Right ventricle myocardium inferior (tissue), 1 donor: ENCODE measurements at places on chromosomes 2 and 18. TPM values are rescaled to one million over a fixed set of nuclear protein-coding genes. Genes with fewer than 3 reads are reported as not detected.

- no peak for DNase-seq
These were observed 48.5 kb upstream of the DTNA start for GRCh38 chr18:34661464-34662087.

DNA sequence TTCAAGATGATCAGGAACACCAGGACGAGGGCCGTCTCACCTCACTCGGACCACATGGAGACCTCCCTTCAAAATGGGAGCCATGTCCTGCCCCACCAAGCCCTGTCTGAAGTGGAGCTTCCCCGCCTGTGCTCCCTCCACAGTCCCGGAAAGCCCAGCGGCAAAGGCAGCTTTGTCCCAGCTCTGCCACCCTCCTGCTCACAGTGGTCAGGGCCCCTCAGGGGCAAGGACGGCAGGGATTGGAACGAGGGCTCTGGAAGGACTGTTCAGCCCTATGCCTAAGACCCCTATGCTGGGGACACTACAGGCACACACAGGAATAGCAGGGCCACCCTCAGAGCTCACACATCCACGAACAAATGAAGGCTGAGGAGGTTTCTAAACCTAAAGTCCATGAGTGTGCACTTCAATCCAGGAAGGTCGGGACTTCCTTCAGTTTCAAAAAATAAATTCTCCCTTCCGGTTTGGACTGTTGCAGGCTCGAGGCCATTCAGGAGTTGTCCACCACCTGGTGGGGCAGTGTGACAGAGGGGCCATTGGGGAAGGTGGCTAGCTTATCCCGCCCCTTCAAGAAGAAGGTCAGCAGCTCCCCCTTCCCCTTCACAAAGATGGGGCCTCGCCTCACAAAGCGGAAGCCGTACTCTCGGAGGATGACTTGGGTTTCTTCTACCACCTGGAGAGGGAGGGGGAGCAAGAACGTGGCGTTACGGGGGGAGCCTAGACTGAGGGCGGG, 26.4 kb downstream of the CENPO start:
- no peak for DNase-seq

DNA sequence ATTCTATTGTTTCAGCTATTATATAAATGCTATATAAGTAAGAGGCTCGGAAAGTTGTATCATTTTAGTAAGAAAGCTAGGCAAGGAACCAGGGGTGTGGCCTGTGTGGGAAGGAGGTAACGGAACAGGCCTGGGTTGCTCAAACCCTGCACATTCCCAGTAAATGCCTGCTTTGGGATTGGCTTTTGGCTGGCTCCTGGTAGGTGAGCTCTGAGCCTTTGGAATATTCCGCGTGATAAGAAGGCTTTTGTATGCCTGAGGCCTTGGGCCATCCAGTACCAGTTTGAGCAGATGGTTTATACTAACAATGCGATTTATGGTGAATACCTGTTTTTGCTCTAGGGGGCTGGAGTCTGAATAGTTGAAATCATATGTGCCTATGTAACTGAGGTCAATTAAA, 42.6 kb upstream of the CDH20 start:
- no peak for DNase-seq

GRCh38 chr2:20423359-20423758, 23.5 kb upstream of the RHOB start:
- DNase-seq: no peak

- no peak for DNase-seq
These were observed 25.0 kb downstream of the SERPINB8 start for GRCh38 chr18:63994783-63995399.

- DNase-seq: no peak
These were observed 803 bp upstream of the FIGN start for GRCh38 chr2:163736433-163737189.

DNA sequence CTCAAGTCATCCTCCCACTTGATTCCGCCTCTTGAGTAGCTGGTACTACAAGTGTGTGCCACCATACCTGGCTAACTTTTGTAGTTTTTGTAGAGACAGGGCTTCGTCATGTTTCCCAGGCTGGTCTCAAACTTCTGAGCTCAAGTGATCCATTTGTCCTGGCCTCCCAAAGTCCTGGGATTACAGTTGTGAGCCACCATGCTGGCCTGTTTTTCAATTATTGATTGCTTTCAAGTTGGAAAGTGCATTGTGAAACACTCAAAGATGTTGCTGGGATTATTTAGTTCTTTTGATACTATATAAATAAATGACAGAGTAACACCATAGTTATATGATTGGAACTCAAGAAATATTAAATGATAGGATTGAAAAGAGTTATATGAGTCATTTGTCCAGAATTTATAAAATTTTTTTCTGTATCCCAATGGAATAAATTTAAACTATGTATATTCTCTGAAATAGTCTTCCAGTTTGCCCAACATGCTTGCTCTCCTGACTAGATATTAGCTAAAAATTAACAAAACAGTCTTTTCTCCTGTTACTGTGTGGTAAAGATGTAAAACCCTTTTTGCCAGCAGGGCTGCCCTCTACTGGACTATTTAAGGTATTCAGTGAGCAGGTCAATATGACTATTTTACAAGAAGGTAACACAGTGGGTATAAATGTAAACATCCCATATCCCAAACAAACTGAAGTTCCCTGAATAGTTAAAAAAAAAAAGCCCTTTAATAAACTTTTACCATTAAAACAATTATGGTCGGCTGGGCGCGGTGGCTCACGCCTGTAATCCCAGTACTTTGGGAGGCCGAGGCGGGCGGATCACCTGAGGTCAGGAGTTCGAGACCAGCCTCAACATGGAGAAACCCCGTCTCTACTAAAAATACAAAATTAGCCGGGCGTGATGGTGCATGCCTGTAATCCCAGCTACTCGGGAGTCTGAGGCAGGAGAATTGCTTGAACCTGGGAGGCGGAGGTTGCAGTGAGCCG, 42.7 kb downstream of the ACSL3 start:
- DNase-seq: peak; percentile 62

DNA sequence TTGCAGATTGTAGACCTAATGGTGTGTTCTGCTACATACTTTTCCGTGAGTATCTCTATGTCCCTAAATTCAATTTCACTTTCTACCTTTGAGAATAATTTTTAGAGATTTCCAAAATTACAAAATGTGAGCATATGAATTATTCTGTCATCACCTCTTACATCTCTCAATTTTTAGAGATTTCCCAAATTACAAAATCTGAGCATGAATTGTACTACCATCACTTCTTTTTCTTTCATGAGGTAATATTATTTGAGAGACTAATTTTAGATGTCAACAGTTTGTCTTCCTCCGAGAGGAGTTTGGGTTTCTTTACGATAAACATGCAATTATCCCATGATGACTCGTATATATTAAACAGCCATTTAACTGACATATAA, 32.1 kb downstream of the INSIG2 start:
- DNase-seq: no peak

GRCh38 chr18:12324991-12325725, 17.1 kb downstream of the TUBB6 start:
- DNase-seq: peak; percentile 63

DNA sequence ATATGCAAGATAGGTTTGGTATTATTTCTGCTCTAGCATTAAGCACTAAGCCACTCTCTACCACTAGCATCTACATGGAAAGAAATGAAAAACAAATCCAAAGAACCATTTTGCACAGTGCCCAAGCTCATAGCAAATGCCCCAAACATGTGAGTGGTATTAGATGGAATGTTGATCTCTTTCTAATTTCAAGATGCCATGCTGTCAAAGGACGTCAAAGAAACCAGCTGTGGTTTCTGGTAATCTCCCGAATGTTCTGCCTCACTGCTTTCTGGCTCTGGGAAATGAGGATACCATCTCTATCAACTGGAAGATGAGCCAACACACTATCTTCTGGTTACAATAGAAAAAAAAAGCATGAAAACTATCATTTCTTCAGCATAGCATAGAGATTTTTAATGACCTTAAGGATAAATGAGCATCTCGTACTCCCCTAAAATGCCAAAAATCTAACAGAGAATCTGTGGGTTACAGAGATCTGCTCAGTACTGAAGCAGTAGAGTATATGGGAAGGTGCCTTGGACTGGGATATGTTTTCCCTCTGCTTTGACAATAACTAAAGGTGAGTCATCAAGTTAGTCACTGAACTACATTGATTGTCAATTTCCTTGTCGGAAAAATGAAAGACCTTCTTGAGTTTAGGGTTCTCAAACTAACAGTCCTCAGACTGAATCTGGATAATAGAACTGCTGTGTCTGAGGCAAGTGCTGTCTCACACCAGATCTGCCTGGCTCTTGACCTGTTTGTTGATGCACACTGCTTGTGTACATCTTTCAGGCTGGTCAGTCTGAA, 244.8 kb upstream of the NCKAP5 start:
- DNase-seq: no peak

GRCh38 chr2:239499726-239500573, 99.1 kb upstream of the HDAC4 start:
- DNase-seq: peak; percentile 57

GRCh38 chr2:200077838-200078237, 122.5 kb downstream of the MAIP1 start:
- no peak for DNase-seq

DNA sequence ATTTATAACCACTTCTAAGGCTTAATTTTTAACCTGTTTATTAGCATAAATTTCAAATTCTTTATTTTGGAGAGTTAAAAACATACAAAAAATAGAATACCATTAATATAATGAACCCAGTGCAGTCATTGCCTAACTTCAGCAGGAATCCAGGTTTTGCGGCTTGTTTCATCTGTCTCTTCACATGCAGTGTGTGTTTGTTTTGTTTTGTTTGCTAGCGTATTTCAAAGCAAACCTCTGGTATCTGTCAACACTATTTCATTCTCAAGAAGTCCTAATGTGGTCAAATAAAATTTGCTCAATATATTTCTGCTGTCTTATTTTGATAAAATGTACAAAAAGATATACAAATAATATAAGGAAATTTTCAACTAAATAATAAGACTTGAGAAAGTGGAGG, 328.5 kb downstream of the AGPS start:
- no peak for DNase-seq

- no peak for DNase-seq
These were observed 216.6 kb downstream of the HNMT start for GRCh38 chr2:138180692-138181386.

DNA sequence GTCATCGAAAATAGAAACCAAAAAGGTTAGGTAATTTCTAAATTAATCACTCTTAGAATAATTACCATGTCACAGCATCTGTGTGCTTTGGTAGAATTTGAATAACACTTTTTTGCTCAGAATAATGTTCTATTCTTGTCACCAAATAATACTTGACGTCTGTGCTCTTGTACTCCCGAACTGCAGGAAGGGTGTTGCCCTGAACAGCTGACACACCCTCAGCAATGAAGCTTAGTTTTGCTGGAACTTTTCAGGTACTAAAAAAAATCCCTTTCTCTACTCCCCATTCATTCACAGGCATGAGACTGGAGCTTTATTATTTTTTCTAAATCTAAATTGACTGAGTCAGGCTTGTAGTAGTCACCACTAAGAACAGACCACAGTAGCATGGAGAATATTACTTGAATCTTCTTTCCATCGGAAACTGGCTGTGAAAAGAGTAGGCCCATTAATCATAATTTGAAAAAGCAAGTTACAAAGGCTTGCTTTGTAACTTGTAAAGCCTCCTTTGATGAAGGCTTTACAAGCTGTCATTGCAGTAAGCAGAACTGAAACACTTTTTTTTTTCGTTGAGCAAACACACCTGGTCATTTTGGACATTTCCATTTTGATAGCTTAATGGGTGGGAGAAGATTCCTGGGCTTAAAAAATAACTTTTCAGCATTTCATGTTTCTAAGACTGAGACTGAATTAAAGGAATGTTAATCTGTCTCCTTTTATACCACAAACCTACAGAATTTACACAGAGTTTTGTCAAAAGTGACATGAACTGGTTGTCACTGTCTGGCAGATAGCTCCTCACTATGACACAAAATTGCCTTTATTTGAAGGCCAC, 70.3 kb upstream of the PELI1 start:
- DNase-seq: no peak

DNA sequence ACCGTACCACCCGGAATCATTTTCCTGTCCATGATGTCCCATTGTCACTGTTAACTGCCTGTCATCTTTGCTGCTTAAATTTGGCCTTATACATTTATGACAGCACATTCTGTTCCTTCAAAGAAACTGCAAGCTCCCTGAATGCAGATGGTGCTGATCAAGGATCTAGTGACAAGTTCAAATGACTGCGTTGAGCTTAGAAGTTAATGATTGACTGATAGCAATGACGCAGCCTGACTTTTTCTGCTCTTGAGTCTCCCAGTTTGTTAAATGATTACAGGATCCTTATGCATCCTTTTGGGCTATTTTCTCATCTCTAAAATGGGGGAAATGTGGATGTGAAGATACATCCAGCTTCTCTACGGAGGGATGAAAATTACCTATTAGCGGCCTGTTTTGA, 159.0 kb downstream of the DCC start:
- no peak for DNase-seq

GRCh38 chr2:202278944-202279343, 13.4 kb downstream of the NOP58 start:
- no peak for DNase-seq

DNA sequence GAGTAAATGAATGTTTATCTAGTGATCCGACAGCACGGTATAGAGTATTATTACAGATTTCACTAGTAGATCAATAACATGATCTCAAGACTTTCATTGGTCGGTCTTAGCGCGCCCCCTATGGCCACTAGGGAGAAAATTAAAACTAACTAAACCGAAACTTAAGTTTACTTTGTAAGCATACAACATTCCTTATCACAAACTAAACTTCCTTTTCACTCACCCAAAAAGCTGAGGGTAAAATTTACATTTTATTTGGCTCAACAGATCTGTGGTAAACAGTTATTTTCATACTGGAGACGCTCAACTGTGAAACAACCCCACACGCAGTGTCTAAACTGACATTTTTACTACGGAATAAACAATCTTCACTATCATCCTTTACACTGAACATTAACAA, 215.6 kb upstream of the MAP2 start:
- DNase-seq: no peak

DNA sequence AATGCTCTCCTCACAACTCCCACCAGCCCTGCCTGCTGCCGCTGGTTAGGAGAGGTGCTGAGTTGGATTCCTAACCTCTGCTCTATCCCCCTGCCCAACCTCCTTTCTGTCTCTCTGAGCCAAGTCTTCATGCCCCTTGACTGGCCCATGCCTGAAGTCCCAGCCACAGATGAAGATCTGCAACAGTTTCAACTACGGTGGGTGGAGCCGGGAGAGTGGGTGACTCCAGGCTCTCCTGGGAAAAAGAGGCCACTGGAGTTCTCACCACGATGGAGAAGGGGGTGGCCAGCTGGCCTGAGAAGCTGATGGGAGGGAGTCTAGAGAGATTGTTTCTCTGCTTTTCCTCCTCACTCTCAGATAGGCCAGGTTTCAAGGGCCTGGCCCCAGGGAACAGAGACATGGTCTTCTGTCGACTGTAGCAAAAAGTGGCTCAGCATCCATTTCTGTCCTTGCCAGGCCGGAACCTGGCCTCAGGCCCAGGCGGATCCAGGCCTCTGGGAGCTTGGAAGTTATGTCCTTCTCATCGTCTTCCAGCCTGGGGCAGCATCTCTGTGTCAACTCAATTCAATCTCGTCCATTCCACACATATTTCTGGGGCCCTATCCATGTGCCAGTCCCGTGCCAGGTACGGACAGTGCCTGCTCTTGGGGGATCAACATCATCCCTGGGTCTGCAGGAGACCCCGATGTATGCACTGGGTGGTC, 75.3 kb downstream of the INHBB start:
- peak; percentile 23 for DNase-seq

The MAP4K4 gene
- total RNA-seq: 82.5 TPM

The CCNYL1 gene
- 10.2 TPM for total RNA-seq

The TTN gene
- 3,032 TPM for total RNA-seq

The C2orf78 gene
- not detected for total RNA-seq

The CDK5R2 gene
- total RNA-seq: not detected

The SLC4A5 gene
- total RNA-seq: 1.1 TPM
